Left ventricle myocardium inferior (tissue), 1 donor: ENCODE measurements at places on chromosomes 4 and X.

DNA sequence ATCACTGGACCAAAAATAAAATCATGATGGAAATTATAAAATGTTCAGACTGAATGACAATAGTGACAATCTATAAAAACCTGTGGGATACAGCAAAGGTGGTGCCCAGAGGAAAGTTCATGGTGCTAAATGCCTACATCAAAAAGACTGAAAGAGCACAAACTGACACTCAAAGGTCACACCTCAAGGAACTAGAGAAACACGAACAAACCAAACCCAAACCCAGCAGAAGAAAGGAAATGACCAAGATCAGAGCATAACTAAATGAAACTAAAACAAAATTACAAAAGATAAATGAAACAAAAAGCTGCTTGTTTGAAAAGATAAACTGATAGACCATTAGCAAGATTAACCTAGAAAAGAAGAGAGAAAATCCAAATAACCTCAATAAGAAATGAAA, 78.7 kb downstream of the ANAPC10 start:
- no peak for DNase-seq

DNA sequence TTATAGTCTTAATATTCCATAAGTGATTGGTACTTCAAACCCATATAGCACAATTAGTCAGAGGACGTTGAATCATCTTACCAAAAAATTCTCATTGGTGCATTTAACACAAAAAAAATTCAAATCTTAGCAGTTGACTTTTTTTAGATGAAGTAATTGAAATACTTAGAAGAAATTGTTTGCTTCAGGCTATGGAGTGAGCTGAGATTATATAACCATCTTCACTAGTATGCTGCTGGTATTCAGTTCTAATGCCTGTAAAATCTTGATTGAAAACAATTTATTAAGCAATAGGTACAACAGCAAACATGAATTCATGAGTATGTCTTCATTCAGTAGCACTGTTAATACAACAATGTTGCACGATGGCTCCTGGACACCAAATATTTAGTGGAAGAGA, 250.0 kb downstream of the GPM6A start:
- no peak for DNase-seq

DNA sequence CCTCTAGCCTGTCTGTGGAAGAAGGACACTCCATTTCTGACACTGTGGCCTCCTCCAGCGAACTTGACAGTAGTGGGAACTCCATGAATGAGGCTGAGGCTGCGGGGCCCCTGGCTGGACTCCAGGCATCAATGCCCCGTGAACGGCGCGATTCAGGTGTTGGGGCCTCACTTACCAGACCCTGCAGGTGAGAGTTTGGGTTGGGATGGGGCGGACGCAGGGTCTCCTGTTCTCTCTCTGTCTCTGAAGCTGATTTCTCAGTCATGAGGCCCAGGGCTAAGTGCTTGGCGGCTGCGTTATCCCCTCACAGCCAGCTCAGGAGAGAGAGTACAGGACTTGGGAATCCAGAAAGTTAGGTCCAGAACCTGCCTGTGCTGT, 71.0 kb downstream of the STARD8 start:
- no peak for DNase-seq

DNA sequence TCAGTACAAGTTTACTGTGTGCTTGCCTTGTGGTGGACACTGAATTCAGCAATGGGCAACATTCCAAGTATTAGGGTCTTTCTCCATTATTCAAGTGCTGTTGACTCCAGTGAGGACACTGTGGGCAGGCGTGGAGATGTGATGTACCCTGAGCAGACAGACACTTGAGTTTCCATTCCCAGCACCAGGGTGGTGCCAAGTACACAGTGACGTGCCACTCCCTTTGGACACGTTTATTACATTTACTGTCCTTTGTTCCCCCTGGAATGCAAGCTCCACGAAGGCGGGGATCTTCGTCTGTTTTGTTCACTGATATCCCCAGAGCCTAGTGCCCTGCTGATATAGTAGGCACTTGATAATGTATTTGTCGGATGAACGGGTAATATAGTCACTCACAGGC, 130.6 kb upstream of the STX18 start:
- DNase-seq, result no peak

- peak; percentile 32 for DNase-seq
Measured at GRCh38 chr4:8315435-8316250, 46.1 kb downstream of the HTRA3 start.

DNA sequence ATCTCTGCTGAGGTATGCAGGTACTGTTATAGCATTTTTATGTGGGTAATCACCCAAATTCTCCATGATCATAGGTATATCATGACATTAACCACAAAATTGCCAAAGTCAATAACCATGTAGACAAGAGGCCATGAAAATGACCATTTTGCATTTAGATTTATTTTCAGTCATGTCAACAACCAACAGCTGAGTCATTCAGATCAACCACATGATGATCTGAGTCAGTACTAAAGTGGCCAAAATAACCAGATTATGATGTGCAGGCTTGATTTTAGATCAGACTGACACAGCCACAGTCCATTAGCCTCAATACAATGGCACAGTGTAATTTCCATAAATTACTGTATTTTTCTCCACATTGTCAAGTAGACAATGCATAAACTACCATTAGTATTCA, 240.5 kb downstream of the GRIA3 start:
- no peak for DNase-seq

- DNase-seq, result no peak
Measured at GRCh38 chr4:188428935-188429334, 289.7 kb downstream of the TRIML1 start.

- peak; percentile 32 for DNase-seq
Measured at GRCh38 chrX:136146614-136147314, 569 bp upstream of the FHL1 start.

- no peak for DNase-seq
Measured at GRCh38 chr4:67651536-67651935, 49.4 kb downstream of the UBA6 start.

DNA sequence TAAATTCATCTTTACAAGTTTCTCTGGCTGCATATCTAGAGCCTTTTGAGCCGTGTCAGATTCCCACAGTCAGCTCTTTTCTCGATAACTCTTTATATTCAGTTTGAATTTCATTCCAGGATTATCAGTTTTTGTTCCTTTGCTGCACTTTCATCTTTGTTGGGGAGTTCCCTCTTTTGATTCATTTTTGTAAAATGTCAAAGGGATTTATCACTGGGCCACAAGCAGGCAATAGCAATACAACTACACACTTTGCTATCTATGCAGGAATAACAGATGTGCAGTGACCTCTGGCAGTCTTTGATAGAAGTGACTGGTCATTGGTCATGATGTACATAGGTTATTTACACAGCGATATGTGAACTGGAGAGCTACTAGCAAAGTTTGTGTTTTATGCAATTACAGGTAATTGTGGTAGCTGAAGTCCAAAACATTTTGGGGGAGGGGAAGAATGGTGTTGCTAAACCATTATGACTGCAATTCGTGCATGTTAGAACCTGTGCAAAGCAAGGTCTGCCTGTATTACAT, 43.8 kb downstream of the HPGDS start:
- no peak for DNase-seq

DNA sequence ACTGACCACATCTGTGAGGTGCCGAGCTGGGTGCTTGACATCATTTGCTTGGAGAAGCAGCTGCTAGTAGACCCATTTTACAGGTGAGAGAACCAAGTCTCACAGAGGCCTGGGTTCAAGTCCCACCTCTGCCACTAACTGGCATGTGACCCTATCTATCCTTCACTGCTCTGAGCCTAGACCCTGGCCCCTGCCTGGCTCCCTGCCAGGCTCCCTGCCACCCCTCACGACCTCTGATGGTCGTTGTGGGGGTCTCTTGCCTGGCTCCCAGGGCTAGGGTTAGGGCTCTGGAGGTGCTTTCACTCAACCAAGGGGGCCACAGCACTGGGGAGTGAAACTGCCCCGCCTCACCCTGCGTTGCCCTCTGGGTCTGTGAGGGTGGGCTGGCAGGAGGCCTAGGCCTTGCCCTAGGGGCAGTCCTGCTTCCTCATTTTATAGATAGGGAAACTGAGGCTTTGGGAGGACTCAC, 7.2 kb upstream of the ADD1 start:
- peak; percentile 13 for DNase-seq

GRCh38 chr4:101103381-101104142, 243.8 kb downstream of the PPP3CA start:
- no peak for DNase-seq

GRCh38 chr4:145154573-145154972, 25.8 kb downstream of the OTUD4 start:
- DNase-seq, result no peak

- peak; percentile 26 for DNase-seq
Measured at GRCh38 chr4:185128272-185129119, 14.6 kb upstream of the SLC25A4 start.

- DNase-seq, result no peak
Measured at GRCh38 chr4:159363361-159363760, 260.5 kb downstream of the RAPGEF2 start.

GRCh38 chrX:81120258-81120935, 81.3 kb downstream of the HMGN5 start:
- no peak for DNase-seq

GRCh38 chr4:108512615-108513505, 107.5 kb upstream of the RPL34 start:
- DNase-seq, result peak; percentile 14

- DNase-seq, result no peak
Measured at GRCh38 chr4:5826437-5827107, 66.3 kb downstream of the CRMP1 start.

DNA sequence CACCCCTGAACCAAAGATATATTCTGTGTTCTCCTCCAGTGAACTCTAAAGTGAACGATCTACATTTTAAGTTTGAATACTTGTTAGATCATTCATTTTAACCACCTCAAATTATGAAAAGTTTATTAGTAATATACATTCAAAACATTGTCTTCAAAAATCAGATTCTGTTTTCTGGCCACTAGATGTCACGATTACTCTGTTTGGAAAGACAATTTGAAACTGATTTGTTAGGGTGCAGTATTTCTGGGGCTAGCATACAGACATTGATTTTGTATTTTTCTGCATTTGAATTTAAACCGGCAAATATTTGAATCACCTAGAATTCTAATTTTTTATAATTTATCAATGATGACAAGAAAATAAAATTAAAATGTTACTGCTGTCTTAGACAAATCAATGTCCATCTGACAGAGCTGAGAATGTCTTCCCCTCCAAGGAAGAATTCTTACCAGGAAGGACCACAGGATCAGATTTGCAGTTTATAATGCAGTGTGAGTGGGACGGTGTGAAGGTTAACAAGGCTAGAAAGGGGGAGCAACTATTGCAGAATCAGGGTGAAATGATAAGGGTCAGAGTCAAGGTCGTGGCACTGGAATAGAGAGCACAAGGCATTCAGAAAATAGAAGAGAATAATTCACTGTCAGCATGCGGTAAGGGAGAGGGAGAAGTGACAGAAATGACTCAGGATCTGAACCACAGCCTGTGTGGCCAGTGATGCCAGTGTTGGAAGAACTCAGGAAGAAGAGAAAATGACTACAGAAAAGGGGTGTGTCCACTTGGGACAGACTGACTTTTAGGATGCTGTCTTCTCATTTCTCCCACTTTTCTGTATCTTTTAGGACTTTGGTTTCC, 91.6 kb downstream of the ANXA10 start:
- no peak for DNase-seq

- DNase-seq, result no peak
Measured at GRCh38 chrX:65576160-65576559, 41.6 kb upstream of the LAS1L start.

DNA sequence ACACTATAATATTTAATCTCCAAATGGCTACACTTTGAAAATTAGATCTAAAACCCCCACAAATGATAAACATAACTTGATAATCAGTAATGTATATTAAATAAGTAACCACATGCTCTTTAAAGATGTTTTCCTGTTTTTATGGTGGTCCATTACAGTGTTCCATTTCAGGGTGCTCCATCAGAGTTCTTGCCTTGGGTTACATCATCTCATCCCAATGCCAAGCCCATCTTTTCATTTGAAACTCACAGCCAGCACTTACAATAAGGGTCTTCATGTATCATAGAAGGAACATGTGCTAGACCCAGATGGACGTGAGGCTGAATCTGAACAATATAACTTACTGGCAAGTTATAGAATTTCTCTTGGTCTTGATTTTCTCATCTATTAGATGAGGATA, 10.5 kb upstream of the PAQR3 start:
- no peak for DNase-seq

DNA sequence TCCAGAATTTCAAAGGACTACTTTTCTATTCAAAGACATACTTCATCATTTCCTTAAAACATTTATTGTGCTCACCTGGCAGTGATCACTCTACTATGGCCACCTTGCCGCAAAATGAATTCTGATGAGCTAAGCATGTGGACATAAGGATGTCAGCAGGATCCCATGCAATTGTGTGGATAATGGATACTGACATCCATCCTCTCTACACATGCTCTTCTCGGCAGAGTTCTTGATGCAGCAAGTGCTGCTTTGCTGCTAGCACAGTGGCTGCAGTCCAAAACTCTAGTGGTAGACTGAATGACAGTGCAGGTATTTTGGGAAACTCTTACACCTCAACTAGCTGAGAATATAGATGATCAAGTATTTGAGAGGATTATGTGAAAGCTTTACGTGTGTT, 168.0 kb downstream of the BANK1 start:
- no peak for DNase-seq

DNA sequence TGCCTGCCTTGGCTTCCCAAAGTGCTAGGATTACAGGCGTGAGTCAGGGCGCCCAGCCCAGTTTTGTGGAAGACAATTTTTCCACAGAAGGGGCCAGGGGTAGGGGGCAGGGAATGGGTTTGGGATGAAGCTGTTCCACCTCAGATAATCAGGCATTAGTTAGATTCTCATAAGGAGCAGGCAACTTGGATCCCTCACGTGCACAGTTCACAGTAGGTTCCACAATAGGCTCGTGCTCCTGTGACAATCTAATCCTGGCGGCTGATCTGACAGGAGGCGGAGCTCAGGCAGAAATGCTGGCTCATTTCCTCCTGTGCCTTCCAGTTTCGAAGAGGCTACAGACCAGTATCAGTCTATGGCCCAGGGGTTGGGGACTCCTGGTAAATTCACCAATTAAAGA, 491.6 kb upstream of the AADAT start:
- DNase-seq, result no peak

DNA sequence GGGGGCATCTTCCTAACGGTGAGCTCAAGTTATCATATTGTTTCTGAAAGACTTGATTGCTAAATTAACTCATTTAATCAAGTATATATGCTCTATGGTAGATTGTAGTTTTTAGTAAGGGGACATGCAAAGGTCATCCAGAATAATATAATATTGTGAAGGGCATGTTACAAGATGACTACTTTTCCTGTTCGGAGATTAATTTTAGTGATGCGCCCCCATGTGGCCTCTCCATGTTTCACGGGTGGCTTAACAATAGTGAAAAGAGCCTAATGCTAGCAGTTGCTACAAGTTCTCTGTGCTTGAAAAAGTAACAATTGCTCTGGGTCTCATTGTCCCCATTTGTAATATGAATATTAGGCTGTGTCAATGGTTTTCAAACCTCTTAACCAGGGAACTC, 12.2 kb downstream of the SMPX start:
- no peak for DNase-seq

GRCh38 chrX:103586314-103586646, 965 bp downstream of the TCEAL4 start:
- no peak for DNase-seq

GRCh38 chr4:68962868-68963267, 11.3 kb upstream of the UGT2A3 start:
- no peak for DNase-seq
